ENCODE measurements at places on chromosomes 3 and 15.

- no peak for DNase-seq
Measured at GRCh38 chr3:105458518-105459215, 92.0 kb downstream of the ALCAM start.

DNA sequence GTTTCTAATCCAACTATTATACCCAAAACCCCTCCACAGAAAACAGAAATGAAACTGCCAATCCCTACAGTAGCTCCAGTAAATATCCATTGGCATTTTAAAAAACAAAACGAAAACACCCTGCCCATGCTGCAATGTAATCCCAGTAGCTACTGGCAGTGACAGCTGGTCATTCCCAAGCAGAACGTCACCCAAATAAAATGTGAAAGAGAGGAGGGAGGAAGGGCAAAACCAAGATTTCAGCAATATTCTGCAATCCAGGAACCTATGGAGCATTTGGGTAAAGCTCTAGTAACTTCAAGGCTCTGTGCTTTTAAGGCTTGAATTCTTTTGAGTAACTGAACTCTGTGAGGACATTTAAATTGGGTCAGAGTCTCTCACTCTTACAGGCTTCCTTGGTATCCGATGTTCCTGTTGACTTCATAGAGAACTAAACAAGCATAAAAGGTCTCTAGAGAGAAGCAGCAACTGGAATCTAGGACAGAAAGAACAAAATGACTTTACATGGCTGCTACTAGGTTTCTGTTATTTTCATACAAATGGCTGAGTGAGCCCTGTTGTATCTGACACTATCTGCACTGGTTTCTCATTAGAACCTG lies 136.2 kb downstream of the TNIK start:
- DNase-seq: no peak

- no peak for DNase-seq
Measured at GRCh38 chr15:101103598-101103997, 148.2 kb downstream of the CHSY1 start.

GRCh38 chr15:68560501-68561113 lies 18.2 kb upstream of the CORO2B start:
- no peak for DNase-seq

DNA sequence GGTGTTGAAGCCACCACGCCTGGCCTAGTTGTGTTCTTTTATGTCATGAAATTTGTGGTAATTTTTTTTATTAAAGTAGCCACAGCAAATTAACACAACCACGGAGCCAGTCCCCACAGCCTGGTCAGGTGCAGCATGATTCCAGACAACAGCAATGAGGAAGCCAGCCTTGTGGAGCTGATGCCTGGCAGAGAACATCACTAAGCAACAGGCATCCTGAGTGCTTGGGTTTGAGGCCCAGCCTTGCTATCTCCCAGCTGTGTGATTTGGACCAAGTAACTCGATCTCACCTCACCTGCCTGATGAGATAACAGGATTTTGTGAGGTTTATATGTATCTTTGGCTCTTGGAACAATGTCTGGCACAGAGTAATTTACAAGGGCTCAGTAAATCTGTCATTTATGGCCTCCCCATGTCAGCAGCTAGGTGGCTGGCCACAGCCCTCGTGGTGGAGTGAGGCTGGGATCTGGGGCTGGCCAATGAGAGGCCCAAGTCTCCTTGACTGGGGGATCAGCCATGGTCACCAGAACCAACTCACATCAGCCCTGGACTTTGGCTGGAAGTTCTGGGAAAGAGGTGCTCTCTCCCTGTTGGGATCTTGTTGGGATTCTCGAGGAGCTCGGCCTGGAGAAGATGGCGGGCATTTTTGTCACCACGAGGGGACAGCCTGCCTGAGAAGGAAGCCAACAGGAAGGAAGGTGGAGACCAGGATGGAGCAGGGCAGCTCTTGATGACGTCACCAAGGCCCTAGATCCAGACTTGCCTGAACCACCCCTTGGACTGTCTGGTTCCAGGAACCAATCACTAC lies 22.8 kb upstream of the FLNB start:
- DNase-seq: no peak

DNA sequence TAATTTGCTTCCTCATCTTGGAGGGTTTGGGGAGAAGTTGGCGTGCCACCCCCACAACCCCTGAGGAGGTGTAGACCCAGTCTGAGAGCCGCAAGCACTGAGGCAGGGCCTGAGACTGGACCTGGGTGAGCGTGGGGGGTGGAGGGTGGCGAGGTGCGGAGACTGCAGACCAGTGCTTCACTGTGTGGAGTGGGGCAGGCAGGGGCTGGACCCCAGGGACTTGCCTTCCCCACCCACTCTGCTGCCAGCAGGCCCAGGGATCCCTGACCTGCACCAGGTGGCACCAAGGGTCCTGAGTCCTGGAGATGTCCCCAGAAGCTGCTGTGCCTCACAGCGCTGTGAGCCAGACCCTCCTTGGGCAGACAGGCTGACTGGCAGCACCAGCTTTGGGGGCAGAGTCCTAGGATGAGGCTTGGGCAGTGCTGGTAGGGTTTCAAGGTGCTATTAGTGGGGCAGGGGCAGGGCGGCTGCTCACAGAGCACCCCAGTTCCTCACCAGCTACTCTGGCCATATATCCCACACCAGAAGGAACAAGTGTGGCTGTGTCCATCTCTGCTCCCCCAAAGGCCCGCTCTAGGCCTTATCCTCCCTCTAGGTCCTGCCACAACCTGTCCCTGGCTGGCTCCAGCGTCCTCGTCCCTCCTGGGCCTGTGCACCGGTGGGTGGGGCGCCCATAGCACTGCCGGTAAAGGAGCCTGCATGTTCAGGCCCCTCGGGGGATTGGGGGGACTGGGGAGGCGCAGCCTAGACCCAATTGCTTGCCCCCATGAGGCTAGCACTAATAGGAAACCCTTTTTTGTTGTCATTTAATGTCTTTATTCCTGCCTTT lies 11.8 kb downstream of the ZBTB47 start:
- DNase-seq: no peak

DNA sequence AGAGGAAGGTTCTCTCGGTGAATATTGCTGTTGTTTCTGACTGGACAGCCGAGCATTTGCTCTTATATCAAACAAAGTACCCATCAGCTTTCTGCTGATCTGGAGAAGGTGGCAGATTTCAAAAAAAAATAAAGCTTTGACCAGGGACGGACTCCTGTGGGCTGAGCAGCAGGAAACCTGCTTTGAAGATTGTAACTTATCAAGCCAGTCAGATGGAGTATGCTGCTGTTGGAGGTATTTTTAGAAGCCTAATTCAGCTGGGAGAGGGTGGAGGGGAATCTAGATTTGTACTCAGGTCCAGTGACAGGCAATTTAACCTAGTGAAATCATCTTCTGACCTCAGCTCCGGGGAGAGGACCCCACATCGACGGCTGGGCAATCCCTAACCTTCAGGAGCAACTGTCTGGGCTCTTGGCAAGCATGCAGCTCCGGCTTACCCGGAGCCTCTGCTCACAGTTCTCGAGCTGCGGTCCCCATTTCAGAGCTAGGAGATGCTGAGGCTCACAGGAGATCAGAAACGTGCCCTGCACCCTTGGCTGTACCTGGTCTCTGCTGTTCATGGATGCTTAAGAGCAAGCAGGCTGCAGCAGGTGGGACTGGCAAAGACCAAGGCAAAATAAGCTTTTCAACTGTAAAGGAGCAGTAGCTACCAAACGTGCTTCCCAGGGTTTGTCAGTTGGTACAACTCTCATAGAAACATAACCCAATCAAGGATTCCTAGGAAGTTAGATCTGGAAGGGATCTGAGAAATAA lies 89.3 kb upstream of the ST8SIA2 start:
- DNase-seq: no peak

DNA sequence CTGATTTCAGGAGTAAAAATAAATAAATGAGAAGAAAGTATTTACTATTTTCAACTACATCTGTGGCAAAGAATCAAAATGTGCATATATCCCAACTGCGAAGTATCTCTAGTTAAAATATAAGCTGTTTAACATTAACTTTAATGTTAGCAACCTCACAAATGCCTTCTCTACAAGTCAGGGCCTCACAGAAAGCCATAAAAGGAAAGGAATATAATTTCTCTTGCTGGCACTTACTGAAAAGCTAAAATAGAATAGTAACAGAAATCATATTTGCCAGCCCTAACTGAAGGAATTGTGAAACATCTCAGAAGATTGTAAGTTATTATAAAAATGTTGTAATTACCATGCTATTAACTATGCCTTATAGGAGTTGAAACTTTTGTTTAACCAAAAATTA lies 65.1 kb upstream of the MBNL1 start:
- no peak for DNase-seq

- no peak for DNase-seq
Measured at GRCh38 chr3:30356866-30357753, 249.3 kb upstream of the TGFBR2 start.

DNA sequence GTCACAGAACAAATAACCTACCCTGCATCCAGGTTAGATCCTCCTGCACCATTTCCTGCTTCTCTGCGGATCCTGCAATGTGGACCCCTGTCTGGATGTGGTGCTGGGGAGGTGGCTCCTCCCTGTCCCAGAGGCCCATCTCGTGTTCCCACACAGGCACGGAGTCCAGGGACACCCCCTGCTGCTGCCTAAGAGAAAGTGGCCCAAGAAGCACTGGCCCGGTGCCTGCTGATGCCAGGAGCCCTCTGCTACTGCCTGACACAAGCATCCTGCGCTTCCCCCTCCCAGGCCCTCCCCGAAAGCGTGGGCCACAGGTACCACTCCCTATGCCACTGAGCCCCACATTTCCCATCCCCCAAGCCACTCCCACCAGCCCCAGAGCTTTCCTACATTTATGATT lies 48.6 kb downstream of the ZNF445 start:
- no peak for DNase-seq

DNA sequence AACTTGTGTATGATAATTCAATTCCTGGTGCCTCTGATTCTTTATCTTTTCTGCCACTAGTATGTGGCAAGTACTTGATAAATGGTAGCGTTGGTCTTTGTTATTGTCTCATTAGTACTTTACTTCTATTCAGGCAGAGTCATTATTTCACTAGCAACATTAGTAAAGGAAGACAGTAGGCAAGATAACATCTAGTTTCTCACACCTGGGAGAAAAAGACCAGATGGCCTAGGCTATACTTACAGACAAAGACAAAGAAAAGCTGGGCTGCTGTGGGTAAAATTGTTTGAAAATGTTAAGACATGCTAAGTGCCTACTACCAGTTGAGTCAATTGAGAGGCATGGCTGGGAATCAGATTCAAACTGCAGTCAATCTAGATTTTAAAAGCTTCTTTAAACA lies 198.7 kb upstream of the CMC1 start:
- DNase-seq: no peak

- peak; percentile 98 for DNase-seq
Measured at GRCh38 chr3:158768881-158769543, 32.8 kb upstream of the MFSD1 start.

DNA sequence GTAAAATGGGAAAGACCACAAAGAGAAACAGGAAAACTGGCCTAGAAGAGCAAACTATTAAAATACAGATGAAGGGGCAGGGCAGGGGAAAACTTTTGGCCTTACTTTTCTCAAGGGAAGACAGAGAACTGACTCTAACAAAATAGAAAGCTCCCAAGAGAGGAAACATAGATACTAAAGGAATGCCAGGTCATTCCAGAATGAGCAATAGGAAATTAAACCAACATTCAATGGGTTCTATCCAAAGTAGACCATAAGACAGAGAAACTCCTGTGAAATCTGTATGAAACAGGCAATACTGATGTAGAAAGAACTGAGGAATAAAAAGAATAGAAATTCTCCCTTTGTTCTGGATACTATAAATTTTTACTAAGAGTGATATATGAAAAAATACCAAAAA lies 491.8 kb downstream of the MECOM start:
- no peak for DNase-seq

GRCh38 chr3:129289201-129289921 lies 10.7 kb downstream of the HMCES start:
- DNase-seq: no peak

DNA sequence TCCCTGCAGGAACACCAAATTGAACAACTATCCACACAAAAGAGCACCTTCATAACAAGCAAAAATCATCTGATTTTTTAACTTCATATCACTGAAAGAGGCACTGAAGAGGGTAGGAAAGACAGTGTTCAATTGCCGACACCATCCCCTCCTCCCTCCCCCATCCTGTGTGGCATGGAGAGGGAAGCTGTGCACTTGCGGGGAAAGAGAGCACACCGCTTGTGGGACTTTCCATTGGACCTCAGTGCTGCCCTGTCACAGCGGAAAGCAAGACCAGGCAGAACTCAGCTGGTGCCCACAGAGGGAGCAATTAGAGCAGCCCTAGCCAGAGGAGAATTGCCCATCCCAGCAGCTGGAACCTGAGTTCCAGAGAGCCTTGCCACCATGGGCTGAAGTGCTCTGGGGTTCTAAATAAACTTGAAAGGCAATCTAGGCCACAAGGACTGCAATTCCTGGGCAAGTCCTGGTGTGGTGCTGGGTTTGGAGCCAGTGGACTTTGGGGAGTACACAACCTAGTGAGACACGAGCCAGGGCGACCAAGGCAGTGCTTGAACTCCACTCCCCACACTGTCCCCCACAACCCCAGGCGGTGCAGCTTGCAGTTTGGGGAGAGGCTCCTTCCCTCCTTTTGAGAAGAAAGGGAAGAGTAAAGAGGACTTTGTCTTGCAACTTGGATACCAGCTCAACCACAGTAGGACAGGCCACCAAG lies 27.0 kb downstream of the PEAK1 start:
- DNase-seq: no peak

- peak; percentile 33 for DNase-seq
Measured at GRCh38 chr15:40322531-40323238, 807 bp upstream of the INAFM2 start.

DNA sequence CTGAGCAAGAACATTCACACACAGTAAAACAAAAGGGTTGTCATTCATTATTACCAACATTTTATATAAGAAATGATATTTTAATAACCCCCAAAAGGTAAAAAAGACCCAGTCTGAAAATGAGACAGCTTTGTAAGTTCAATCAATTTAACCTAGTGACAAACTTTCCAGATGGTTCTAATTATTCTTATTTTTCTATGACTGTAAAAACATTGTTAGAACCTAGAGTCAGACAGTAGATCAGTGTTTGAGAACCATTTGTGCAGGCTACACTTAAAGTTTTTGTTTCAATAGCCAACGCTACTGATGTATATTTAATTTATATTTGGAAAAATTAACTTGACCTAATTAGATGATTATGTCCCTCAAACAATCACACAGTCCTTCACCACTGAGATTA lies 708.4 kb upstream of the CBLB start:
- DNase-seq: no peak

DNA sequence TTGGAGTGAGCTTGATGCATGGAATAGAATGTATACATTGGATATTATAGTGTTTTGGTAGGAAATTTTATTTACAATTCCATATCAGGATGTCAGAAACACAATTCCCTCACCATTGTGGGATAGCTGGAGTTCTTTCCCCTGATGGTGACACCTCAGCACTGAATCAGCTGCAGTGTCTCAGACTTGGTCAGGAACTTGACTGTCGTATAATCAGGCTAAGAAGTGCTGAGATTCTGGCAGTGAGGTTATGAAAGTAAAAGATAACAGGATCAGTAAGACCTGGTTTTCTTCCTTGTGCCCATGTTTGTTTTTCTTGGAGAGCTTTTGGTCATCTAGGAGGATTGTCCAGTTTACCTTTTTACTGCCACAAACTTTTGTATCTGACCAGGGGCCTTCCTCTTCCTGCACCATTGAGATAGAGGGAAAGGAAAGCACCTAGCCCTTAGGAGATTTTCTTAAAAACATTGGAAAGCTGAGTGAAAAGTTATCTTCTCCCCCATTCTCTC lies 27.3 kb upstream of the ST3GAL6 start:
- no peak for DNase-seq

- no peak for DNase-seq
Measured at GRCh38 chr3:19945534-19945933, 1.4 kb upstream of the RAB5A start.

Data from lung (tissue), 17 donors.